ENCODE measurements at places on chromosomes 11 and 22.

DNA sequence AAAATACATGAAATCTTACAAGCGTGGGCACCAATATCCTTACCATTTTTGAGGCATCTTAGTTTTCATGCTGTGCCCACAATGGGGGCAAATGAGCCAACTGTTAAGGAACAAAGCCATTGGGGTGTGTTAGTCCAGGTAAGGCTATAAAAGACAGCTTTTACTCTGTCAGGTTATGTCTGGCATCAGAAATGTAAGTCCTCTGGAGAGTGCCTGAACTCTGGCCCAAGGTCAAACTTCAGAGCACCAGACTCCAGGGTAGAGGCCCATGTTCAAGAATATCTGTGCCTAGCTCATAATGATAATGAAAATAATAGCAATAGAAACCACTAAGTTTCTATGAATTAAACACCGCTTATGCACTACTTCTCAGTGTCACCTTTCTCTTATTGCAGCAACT, 105.5 kb downstream of the CSNK2A3 start:
- no peak for DNase-seq

DNA sequence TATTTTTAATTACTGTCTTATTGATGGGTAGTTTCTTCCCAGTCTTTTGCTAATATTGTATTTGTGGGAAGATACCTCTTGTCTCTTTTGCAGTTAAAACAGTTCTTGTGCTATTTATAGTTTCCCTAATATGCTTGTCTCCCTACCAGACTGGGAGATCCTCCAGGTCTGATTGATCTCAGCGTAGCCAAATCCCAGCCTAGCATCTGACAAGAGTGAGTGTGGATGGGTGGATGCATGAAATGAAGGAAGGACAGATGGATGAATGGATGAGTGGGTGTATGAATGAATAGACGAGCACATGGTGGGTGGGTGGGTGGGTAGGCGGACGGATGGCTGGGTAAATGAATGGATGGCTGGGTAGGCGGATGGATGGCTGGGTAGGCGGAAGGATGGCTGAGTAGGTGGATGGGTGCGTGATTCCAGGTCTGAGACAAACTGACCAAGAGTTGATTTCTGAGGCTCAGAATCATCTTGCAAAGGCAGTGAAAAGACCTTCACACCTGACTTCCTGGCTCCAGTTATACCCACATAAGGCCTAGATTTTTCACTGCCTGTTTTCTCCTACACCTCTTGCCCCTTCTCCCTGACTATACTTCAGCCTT, 11.4 kb downstream of the DNAJB13 start:
- no peak for DNase-seq

GRCh38 chr11:77091146-77091940, 11.3 kb upstream of the OMP start:
- peak; percentile 68 for DNase-seq

DNA sequence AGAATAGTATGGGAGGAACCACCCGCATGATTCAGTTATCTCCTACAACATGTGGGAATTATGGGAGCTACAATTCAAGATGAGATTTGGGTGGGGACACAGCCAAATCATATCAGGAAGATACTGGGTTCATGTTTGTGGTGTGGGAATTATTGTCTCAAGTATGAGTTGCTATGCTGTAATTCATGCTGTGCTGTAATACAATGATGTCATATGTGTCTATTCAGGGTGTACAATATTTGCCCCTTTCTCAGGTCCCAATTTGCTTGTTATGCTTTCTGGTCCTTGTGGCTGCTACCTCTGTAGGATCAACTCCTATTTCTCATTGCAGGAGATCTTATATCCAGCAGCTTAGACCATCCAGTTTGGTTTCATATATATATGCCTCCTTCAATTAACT, 52.2 kb upstream of the ARHGAP20 start:
- DNase-seq = no peak

GRCh38 chr22:46731246-46732040, 6.6 kb downstream of the CERK start:
- no peak for DNase-seq

GRCh38 chr11:76798671-76799065, 15.5 kb downstream of the TSKU start:
- DNase-seq = no peak

DNA sequence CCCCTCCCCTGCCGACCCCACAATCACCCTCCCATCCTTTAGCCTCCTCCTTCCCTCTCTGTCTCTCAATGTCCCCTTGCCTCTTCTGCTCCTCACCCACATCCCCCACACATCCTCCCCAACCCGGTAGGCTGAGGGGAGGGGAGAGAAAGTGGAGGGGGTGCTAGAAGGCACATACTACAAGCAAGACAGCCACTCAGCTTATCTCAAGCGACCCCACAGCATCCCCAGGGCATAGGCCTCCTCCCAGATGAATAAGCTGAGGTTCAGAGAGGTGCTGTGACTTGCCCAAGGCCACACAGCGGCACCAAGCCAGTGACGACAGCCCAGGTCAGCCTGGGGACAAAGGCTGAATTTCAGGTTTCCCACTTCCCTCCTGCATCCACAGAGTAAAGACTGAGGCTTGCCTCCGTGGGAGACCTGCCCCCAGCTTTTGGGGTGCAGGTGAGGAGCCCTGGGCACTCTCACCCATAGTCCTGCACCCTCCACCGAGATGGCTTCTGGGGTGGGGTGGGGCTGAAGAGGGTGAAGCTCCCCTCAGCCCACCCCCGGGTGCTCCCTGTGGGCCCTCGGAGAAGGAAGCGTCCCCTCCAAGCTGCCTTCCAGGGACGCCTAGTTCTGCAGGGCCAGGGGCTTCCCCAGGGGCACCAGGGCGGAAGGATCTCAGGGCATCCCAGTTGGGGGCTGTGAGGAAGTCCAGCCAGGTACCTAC, 511 bp downstream of the RAC2 start:
- no peak for DNase-seq

- DNase-seq = no peak
Measured at GRCh38 chr11:86418917-86419316, 44.2 kb downstream of the CCDC81 start.

- DNase-seq = no peak
Measured at GRCh38 chr22:17744430-17744829, 29.8 kb downstream of the BID start.

GRCh38 chr11:110000850-110001249, 92.3 kb upstream of the ZC3H12C start:
- DNase-seq = no peak

DNA sequence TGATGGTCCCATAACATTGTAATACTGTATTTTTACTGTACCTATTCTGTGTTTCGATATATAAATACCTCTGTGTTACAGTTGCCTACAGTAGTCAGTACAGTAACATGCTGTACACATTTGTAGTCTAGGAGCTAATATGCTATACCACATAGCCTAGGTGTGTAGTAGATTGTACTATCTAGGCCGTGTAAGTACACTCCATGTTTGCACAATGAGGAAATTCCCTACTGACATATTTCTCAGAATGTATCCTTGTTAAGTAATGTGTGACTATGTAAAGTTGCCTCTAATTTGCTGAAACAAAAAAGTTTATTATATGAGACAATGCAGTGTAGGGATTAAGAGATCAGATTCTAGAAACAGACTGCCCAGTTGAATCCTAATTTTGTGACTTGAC, 21.3 kb downstream of the CAPRIN1 start:
- DNase-seq = no peak

DNA sequence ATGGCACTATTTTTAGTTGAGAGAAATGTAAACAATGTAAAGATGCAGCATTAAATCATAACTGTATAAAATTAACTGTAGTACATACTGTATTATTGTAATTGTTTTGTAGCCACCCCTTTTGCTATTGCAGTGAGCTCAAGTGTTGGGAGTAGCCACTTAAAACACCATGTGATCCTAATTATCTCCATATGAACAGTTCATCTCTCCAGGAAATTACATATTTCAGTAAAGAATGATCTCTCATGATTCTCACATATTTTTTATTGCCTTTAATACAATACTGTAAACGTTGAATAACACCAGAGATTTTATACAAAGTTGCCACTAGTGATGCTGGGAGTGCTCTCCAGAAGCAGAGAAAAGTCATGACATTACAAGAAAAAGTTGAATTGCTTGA, 1768.6 kb downstream of the LRRC4C start:
- no peak for DNase-seq

- DNase-seq = no peak
Measured at GRCh38 chr11:124884340-124884739, 13.3 kb downstream of the ROBO4 start.

DNA sequence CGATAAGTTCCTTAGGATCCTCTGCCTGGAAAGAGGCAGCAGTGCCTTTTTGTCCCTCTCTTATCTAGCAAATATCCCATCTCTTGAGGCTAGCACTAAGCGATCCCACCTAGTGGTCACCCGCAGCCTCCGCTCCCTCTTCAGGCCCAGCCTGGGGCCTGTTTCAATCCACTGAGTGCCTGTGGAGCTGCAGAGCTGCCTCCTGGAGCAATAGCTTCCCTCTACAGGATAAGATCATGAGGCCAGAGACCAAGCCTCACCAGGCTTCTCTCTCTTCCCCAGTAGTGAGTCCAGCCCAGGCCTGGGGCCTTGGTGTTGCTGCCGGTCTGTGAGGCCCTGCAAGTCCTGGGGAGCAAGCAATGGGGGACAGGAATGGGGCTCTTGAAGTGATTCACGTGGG, 65.8 kb downstream of the SLC22A12 start:
- no peak for DNase-seq

DNA sequence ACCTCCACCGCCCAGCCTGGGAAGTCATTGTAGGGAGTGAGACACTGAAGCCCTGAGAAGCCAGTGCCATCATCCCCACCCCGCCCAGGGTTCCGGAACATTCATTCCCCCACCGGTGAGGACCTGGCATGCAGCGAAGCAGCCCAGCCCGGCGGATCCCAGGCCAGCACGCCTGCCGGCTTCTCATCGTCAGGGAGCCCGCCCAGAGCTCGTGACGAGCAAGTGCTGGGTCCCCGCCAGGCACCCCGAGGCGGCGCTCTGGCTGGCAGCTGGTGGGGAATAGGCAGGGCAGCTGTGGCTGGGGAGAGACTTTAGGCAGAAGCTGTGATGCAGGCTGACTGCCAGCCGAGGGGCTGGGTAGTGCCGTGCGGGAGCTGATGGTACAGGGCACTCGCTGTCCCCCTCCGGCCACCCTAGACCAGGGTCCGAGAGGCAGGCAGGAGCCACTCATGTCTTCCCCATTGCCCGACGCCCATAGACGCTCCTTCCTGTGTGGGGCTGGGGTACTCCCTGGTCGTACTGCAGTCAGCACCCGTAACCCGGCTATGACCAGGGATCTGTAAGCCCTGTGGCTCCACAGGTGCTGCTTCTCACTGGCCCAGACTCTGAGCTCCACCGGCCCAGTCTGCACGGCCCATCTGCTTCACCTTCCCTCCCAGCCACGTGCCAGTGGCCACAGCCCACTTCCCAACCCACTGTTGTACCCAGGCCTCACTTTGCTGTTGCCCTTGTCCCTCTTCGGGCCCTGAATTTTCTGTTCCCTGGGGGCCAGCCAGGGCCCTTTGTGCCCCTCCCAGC, 24.5 kb upstream of the CABP7 start:
- DNase-seq = peak; percentile 86

DNA sequence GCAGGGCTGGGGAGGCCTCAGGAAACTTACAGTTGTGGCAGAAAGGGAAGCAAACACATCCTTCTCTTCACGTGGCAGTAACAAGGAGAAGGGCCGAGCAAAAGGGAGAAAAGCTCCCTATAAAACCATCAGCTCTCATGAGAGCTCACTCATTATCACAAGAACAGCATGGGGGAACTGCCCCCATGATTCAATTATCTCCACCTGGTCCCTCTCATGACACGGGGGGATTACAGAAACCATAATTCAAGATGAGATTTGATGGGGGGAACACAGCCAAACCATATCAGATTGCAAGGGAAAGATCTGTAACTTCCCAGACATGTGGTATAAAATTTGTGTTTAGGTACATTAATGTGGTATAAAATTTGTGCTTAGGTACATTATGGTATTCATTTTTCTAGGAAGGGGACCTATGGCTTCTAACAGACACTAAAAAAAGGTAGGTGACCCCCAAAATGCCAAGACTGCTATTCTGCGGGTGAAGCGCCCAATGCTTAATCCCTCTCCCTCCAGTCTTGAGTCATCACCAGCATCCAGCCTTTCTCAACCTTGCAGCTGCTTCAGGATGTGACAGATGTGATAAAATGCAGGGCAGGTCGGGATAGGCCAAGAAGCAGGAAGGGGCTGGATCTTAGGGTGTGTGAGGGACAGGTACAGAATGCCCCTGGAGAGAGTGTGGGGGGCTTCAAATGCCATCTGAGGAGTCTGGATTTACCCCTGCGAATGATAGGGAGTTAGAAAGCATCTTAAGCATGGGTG, 57.7 kb upstream of the AMPD3 start:
- DNase-seq = no peak

- DNase-seq = no peak
Measured at GRCh38 chr11:131640320-131640719, 269.9 kb downstream of the NTM start.

DNA sequence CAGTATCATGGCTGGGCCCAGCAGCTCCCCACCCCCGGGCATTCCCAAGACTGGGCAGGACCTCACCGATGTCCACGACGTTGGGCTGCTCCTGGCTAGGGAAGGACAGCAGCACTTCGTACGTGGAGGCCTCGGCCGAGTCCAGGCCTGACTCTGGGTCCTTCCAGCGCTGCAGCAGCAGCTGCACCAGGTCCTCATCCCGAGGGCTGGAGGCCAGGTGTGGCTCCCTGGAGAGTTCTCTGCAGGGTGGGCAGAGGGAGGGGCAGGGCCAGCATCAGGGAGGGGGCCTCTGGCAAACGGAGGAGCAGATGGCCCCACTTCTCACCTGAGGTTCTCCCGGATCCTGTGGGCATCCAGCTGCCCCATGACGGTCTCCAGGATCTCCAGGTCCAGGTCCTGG, 341 bp downstream of the NAALADL1 start:
- DNase-seq = no peak

GRCh38 chr11:17459236-17459896, 17.3 kb downstream of the ABCC8 start:
- DNase-seq = no peak

GRCh38 chr11:67611704-67612587, 5.2 kb downstream of the NDUFV1 start:
- DNase-seq = no peak

GRCh38 chr11:126338346-126339055, 17.0 kb upstream of the ST3GAL4 start:
- DNase-seq = no peak

DNA sequence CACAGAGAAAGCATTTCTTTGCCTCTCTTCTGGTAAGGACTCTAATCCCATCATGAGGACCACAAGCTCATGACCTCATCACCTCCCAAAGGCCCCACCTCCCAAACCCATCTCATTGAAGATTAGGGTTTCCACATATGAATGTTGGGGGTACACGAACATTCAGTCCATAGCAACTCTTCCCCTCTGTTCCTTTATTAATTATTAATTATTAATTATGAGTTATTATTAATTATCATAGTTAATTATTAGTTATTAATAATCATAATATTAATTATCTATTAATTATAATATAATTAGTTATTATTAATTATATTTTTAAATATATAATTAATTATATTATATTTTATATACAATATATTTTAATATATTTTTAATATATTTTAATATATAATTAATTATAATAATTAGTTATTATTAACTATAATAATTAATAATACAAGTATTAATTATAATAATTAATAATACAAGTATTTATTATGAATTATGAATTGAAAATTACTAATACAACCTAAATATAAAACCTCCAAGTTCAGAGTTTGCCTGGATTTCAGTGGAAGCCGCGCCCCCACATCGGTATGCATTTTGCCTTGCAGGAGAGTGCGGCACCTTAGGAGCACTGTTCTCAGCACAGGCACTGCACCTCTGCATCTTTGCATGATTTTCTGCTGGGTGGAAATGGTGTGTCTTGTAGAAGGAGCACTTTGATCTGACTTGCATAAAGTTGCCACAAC, 128.0 kb upstream of the FGF3 start:
- DNase-seq = no peak

GRCh38 chr22:46364341-46365165, 29.0 kb downstream of the TRMU start:
- DNase-seq = no peak
